GOT3 (cell line): ENCODE measurements at places on chromosomes 12 and 14.

DNA sequence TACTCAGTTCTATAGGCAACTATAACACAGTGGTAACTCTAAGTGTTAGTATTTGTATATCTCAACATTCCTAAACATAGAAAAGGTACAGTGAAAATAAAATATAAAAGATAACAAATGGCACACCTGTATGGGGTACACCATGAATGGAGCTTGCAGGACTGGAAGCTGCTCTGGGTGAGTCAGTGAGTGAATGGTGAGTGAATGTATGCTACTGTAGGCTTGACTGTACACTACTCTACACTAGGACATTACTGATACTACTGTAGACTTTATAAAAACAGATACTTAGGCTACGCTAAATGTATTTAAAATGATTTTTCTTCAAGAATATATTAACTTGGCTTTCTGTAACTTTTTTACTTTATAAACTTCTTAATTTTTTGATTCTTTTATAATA is 25.5 kb downstream of the TEAD4 start:
- no peak for DNase-seq

- no peak for DNase-seq
These were observed 1.9 kb downstream of the REM2 start for GRCh38 chr14:22884738-22885523.

DNA sequence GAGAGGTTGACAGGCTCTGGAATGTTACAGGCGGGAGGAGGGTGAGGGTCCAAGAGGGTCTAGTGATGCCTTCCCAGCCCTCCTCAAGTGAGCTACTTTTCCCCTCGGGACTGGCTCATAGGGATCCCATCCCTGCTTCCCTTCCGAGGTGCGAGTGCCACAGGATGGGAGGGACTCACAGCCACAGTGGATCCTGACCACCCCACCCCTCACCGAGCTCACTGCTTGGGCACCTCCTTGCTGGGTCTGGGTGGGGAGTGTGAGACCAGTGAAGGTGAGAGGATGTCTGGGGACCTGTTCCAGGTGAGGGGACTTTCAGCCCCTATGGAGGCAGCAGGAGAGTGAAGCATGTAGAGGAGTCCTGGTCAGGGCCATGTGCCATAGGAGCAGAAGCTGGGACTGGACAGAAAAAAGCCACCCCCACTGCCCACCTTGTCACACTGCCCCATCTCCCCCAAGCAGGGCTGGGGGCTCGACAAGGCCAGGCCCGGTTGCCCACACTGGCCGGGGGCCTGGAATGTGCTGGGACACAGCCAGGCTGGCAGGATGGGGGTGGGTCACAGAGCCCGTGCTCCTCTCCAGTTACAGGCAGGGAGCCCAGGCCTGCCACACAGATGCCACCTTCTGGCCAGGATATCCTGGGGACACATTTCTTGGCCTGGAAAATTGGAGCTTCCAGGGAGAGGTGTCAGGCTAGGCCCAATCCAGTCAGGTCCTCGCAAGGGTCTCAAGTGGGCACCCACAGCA is 1.7 kb upstream of the TNS2 start:
- no peak for DNase-seq

GRCh38 chr12:110431957-110432587 is 18.1 kb downstream of the ARPC3 start:
- DNase-seq = no peak

- DNase-seq = no peak
These were observed 159.4 kb upstream of the PLEKHG7 start for GRCh38 chr12:92543359-92543758.

- DNase-seq = no peak
These were observed 4.2 kb upstream of the PLEKHA5 start for GRCh38 chr12:19125325-19125724.

DNA sequence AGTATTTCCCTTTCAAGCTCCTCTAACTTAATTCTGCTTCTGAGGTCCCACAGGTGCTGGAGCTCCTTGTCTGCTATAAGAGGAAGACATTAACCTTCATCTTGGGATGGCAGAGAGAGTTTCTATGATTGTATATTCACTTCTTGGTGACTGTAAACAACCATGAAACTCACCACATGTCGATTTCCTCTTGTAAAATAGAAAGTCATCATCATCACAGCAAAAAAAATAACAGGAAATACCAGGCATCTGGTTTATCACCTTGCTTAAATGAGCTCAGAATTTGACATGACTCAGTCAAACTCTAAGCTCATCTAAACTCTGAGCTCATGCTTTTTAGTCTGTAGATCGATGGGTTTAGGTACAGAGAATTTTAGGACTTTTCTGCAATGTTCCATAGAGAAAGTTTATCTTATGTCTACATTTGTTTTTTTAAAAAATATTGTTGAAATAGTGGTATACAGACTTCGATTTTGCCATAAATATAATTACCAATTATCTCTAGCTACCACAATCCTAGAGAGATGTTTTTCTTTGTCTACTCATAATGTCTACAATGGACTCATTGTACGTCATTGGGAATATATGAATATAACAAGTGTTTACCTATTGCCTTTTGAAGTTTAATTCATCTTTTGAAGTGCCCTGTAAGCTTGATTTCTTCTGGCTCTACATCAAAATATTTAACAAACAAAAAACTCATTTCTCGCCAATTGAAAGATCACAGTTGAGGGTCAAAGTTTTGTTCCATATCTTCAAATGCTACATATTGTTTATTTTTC is 58.4 kb downstream of the IGF1 start:
- no peak for DNase-seq

DNA sequence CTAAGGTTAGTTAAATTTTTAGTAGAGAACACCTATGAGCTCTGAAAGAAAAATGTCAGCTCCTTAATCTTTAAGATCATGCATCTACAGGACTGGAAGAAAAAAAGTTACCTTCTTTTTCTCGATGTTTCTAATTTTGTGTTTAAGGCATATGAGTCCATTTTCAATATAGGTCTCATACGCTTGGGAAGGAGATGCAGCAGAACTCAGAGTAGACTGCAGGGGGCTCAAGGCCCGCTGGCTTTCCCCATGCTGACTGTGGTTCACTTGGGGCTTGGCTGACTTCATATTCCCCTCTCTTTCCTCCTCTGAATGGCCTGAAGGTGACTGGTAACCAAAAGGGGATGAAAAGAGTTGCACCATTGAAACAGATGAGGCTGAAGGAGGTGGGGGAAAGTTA is 1.5 kb downstream of the CAPRIN2 start:
- no peak for DNase-seq

DNA sequence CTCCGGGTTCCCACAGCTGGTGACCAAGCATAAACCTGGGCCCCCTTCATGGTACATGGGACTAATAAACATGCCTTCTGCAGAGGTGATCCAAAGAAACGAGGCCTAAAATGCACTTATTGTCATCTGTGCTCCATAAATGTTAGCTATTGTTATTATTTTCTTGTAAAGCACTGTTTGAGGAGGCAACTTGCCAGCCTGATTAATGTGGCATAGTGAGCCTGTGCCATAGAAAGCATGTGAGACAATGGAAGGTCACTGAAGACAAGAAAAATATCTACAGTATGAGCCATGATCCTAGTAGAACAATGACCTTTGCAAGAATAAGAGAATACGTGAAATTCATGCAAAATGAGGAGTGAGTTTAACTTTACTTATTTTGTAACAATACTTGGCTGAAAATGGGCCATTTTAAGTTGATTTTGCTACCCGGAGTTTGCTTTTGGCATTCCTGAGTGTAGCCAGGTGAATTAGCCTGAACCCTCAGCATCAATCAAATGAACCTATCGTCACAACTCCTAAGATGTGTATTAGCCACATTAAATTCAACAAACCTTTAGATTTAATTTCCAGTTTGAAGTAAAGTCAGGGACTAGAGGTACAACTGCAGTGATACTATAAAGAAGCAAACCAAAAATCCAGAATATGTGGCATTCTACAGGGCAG is 52.2 kb downstream of the CPM start:
- DNase-seq = no peak

GRCh38 chr12:101764051-101764792 is 25.0 kb upstream of the SYCP3 start:
- no peak for DNase-seq

DNA sequence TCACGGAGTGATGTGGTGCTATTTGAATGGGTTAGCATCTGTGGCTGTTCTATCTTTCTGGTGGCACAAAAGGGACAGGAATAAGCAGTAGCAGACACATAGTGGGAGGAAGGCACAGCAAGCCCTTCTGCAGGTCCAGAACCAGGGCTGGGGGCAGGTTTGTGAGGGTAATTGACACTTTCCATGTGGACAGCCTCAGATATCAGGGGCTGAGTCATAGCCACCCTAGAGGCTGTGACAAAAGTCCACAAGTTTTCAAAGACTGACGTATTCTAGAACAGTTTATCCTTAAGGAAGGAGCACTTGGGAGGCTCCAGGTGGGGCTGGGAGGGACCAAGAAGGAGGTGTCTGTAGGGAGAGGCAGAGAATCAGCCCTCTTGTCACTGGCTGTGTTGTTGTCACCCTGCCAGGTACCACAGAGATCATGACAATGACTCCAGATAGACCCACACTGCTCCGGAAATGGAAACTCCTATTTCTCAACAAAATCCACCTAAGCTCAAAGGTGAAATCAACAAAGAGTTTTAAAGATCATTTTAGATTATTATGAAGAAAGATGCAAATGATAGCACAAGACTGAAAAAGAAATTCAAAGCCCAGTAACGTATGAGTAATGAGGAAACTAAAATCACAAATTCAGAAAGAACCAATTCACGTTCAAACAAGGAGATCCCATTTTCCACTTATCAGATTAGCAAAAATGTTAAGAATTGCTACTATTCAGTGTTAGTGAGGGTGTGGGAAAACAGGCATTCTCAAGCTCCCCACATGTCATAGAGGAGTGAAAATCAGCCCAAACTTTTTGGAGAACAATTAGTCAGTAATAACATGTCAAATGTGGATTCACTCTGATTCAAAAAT is 48.3 kb downstream of the NFKBIA start:
- DNase-seq = no peak

DNA sequence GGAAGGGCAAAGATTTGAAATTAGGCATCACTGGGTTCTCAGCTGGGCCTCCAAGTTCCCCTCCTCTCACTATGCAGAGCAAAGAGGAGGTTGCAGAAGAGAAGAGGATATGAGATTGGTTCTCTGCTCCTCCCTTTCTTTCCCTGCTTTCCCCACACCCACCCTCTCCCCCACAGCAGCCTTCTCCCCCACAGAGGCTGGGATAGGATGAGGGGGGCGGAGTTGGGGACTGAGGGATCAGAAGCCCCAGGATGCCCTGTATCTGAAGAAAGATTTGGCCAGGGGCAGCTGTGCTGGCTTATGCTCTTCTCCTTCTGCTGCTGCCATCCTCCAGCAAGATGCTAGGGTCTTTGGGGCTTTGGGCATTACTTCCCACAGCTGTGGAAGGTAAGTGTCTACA is at the start of gene AMHR2:
TSS of gene AMHR2 (plus strand) at position 259 of the 400 bp plus-strand sequence. CDS start at position 339, 80 bp downstream.
- no peak for DNase-seq

DNA sequence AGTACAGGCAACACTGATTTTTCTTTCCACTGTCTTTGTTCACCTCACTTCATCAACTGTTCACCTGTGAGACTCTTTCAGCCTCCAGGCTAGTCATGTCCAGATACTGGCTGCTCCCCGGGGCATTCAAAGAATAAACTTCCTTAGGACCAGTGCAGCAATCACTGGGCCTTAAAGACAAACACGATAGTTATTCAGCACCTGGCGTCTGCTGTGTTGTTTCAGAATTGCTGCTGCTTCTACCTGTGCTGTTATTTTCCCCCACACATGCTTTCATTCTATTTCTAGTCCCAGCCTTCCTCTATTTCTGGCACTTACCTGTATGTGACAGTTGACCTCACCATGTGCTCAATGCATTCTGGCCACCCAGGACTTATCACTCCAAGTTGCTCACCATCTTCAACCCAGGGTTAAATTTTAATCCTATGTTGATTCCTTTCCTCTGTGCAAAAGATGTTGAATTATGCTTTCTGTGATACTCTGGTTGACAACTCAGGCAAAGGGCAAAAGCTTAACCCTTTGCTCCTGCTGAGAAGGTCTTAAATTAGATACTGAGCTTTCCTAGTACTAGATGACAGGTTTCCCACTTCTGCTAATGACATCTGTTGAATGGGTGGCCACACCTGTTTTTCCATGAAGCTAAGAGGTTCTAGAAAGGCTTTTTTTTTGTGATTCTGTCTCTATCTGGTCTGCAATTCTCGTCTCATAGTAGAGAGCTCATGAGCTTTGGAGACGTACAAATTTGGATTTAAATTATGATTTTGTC is 41.4 kb downstream of the PTPRQ start:
- no peak for DNase-seq

- peak; percentile 57 for DNase-seq
These were observed 1.1 kb upstream of the NFATC4 start for GRCh38 chr14:24366721-24367513.

DNA sequence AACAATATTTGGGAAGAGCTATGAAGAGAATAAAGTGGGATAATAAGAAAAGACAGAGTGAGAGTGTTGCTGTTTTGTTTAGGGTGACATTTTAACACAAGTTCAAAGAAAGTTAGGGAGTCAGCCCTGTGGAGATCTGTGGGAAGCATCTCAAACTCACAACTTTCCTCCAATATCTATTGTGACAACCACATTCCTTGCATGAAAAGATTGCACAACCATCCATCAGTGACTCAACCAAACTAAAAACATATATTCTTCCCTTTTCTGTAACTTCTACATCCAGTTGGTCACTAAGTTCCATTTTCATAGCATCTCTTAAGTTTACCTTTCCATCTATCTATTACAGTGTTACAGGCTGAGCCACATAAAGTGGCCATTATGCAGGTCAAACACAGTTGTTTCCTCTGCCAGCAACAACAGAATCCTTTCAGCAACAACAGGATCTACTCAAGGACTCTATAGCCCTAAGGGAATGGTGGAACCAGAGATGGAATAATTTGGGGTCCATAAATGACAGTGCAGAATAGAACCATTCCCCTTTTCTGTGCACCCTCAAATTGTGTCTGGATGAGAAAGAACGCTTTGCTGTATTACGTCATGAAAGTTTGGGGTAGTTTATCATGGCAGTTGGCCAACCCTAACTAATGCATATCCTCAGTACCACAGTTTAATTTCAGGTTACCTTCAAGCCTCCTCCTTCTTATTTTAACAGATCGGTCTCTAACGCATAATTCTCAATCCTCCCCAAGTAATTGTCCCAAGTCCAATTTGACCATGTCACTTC is 118.8 kb downstream of the ST8SIA1 start:
- no peak for DNase-seq

DNA sequence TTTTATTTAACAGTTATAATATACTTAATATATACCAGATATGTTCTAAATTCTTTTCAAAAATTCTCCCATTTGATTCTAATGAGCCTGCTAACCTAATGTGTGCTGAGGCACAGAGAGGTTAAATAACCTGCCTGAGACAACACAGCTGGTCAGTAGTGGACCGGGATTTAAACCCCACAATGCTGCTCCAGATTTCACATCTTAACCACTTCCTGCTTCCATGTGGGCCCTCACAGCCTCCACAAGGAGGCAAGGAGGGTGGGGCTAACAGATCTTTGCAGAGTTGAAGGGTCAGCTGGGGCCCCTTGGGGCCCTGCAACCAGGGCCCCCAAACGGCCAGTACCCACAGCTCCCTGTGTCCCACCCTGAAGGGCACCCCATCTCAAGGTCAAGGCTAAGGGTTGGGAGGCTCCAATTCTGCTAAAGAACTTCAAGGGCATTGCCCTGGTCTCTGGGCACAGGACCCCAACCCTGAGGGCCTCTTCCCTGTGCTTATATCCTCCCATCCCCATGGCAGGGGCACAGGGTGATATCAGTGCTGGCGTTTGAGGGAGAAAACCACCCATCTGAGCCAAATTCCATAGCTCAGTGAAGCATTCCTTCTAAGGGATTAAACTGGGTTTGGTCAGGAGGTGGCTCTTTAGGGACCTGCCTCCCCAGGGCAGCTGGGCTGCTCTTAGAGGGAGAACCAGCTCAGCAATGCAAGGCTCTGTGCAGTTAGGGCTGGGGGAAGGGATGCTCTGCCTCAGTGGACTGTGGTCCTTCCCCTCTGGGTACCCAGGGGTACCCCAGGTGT is 2.2 kb downstream of the KRT80 start:
- no peak for DNase-seq
